Dermis blood vessel endothelial cell (primary cell): ENCODE measurements at places on chromosomes 5 and 9. TPM values are rescaled to one million over a fixed set of nuclear protein-coding genes. Genes with fewer than 3 reads are reported as not detected.

Gene FCN2
- not detected in 2 replicates for total RNA-seq

Gene SEMA5A
- total RNA-seq, result 0.14 and 0.17 TPM in 2 replicates

Gene APBA1
- 4.9 and 8.6 TPM in 2 replicates for total RNA-seq

Gene PAEP
- not detected in 2 replicates for total RNA-seq

Gene GABRG2
- not detected in 2 replicates for total RNA-seq

Gene TRAPPC13
- total RNA-seq, result 29.0 and 29.3 TPM in 2 replicates

Gene BTNL8
- 0.17 and 0.19 TPM in 2 replicates for total RNA-seq

Gene NFIB
- 153 and 193 TPM in 2 replicates for total RNA-seq

Gene SLCO6A1
- not detected in 2 replicates for total RNA-seq

Gene FGD3
- total RNA-seq, result 0.17 TPM in 1 of 2 replicates, not detected in the other

Gene PSAT1
- 7.5 and 21.8 TPM in 2 replicates for total RNA-seq

Gene PCDHB2
- 0.88 and 1.4 TPM in 2 replicates for total RNA-seq

Gene ENG
- 84.2 and 165 TPM in 2 replicates for total RNA-seq

Gene HAVCR2
- under 0.01 and 0.09 TPM in 2 replicates for total RNA-seq

Gene KDM4C
- 21.7 and 23.0 TPM in 2 replicates for total RNA-seq

Gene ADAMTS13
- 0.84 and 1.0 TPM in 2 replicates for total RNA-seq

Gene EPB41L4B
- total RNA-seq, result 0.34 and 0.79 TPM in 2 replicates

Gene SPTAN1
- 505 and 734 TPM in 2 replicates for total RNA-seq

Gene PCDHA1
- 0.17 TPM in 1 of 2 replicates, not detected in the other for total RNA-seq

Gene CCDC192
- not detected in 2 replicates for total RNA-seq

Gene STK10
- 56.0 and 61.8 TPM in 2 replicates for total RNA-seq

Gene FOXI1
- not detected in 2 replicates for total RNA-seq

Gene PCDHB3
- total RNA-seq, result 0.51 TPM in 2 replicates

Gene SPATA31D1
- total RNA-seq, result not detected in 2 replicates

Gene PFN3
- not detected in 2 replicates for total RNA-seq

Gene AGXT2
- 0.05 TPM in 1 of 2 replicates, not detected in the other for total RNA-seq

Gene SUSD3
- not detected in 2 replicates for total RNA-seq

Gene IGFBPL1
- total RNA-seq, result 0.17 and 0.23 TPM in 2 replicates

Gene LAMC3
- total RNA-seq, result 0.51 and 4.7 TPM in 2 replicates

Gene ZDHHC11B
- total RNA-seq, result 0.17 TPM in 1 of 2 replicates, not detected in the other

Gene ENTREP1
- 6.6 and 8.0 TPM in 2 replicates for total RNA-seq

Gene ANKRD18A
- total RNA-seq, result under 0.01 TPM in 1 of 2 replicates, not detected in the other

Gene ANKRD20A1
- 1.7 and 2.6 TPM in 2 replicates for total RNA-seq

Gene GDF9
- 0.14 TPM in 1 of 2 replicates, not detected in the other for total RNA-seq

Gene HTR1A
- total RNA-seq, result not detected in 2 replicates

Gene CEL
- 0.14 and 0.17 TPM in 2 replicates for total RNA-seq

Gene PCDHA11
- total RNA-seq, result 0.17 and 0.28 TPM in 2 replicates

Gene PRRX2
- 0.56 and 1.2 TPM in 2 replicates for total RNA-seq

Gene SMAD5
- total RNA-seq, result 41.4 and 49.5 TPM in 2 replicates

Gene HSD17B3
- not detected in 2 replicates for total RNA-seq

Gene GFI1B
- total RNA-seq, result not detected in 2 replicates

Gene OLFML2A
- total RNA-seq, result 2.2 and 2.9 TPM in 2 replicates

Gene DMRT2
- total RNA-seq, result not detected in 2 replicates

Gene MEIKIN
- not detected in 2 replicates for total RNA-seq
